ENCODE measurements at places on chromosomes 16 and 17.

- DNase-seq = no peak
Observed at GRCh38 chr16:35795361-35796029, 2336.1 kb downstream of the TP53TG3F start.

- no peak for DNase-seq
Observed at GRCh38 chr16:15639061-15639568, 3.8 kb downstream of the MARF1 start.

- no peak for DNase-seq
Observed at GRCh38 chr16:23334457-23334853, 32.4 kb downstream of the SCNN1B start.

DNA sequence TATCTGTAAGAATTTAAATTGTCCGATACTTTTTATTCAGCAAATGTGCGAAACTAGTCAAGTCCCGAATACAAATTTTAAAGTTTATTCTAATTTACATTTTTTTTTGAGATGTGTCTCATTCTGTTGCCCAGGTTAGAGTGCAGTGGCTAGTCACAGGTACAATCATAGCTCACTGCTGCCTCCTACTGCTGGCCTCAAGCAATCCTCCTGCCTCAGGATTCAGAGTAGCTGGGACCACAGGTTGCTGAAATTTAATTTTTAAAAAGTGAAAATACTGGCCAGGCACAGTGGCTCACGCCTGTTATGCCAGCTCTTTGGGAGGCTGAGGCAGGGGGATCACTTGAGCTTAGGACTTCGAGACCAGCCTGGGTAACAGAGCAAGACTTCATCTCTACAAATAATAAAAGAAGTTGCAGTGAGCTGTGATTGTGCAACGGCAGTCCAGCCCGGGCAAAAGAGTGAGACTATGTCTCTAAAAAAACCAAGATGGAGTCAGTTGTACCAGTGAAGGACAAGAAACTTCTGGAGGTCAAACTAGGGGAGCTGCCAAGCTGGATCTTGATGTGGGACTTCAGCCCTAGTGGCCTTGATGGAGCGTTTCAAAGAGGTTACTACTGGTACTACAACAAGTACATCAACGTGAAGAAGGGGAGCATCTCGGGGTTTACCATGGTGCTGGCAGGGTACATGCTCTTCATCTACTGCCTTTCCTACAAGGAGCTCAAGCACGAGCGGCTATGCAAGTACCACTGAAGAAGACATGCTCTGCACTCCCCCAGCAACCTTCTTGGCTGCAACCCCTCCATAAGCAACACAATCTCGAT lies 5.6 kb downstream of the POLG2 start:
- no peak for DNase-seq

GRCh38 chr17:75927286-75927922 lies 13.4 kb downstream of the FBF1 start:
- no peak for DNase-seq

- DNase-seq = no peak
Observed at GRCh38 chr17:33509331-33509730, 216.2 kb upstream of the ASIC2 start.

GRCh38 chr16:23590181-23590580 lies 5.9 kb downstream of the NDUFAB1 start:
- no peak for DNase-seq

DNA sequence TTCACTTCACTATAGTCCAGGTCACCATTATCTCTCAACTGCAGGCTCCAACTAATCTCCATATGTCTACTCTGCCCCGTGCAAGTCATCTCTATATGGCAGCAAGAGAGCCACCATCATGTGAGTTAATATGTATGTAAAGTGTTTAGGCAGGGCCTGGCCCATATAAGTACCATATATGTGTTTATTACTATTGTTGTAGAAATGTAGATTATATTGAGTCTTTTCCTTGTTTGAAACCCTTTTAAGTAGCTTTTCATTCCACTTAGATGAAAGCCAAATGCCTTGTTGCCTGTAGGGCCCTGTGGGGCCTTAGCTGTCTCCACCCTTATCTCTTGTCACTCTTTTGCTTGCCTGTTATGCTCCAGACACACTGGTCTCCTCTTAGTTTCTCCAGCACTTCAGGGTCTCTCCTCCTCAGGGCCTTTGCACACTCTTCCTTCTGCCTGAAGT lies 164.0 kb downstream of the PHKB start:
- DNase-seq = no peak

- DNase-seq = no peak
Observed at GRCh38 chr16:56695246-56695645, 13.0 kb downstream of the MT1X start.

- DNase-seq = no peak
Observed at GRCh38 chr17:78601577-78602190, 24.5 kb upstream of the DNAH17 start.

GRCh38 chr17:182050-182751 lies 751 bp upstream of the DOC2B start:
- no peak for DNase-seq

GRCh38 chr17:81119223-81120148 lies 45.8 kb upstream of the PVALEF start:
- peak; percentile 95 for DNase-seq

DNA sequence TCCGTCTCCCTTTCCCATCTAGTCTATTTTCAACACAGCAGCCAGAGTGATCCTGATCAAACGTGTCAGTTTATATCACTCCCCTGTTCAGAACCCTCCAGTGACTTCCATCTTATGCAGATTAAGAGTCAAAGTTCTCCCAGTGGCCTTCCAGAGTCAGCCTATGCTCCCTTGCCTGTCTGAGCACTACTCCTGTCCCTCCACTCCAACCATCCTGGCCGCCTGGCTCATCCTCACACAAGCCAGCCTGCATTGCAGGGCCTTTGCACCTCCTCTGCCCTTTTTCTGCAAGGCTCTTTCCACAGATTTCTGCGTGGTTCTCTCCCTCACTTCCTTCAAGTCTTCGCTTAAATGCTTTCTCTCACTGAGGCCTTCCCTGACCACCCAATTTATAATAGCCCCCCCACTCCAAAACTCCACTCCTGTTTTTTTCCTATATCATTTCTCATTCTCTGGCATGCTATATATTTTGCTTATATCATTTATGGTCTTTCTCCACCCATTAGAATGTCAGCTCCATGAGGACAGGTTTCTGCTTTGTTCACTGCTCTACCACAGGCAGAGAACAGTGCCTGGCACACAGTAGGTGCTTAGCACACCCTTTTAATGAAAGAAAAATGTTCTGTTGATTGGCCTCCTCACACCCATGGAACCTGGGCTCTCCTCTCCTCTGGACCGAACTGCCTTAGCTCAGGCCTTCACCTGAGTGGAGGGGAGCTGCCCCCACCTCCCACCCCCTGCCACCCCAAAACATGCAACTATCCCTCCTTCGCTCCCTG lies 9.3 kb downstream of the SAMD14 start:
- DNase-seq = no peak

- DNase-seq = no peak
Observed at GRCh38 chr17:31251105-31251969, 45.7 kb downstream of the OMG start.

DNA sequence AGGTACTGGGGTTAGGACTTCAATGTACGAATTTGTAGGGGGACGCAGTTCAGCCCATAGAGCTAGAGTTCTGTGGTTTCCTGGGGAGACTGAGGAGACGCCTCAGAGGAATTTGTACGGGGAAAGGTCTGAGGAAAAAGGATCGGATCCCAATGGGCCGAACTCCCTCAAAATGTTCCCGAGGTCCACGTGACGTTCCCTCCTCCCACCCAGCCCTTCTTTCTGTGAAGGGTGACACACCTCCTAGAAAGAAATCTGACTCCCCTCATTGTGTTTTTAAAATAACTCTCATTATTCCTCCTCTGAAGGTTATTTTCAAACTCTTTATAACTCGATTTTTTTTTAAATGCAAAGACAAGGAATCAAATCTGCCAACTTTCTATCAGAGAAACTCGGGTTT lies 8.6 kb downstream of the RGS9 start:
- DNase-seq = no peak

Measured in memory B cell (primary cell).